ENCODE measurements at places on chromosomes 1 and 21.

DNA sequence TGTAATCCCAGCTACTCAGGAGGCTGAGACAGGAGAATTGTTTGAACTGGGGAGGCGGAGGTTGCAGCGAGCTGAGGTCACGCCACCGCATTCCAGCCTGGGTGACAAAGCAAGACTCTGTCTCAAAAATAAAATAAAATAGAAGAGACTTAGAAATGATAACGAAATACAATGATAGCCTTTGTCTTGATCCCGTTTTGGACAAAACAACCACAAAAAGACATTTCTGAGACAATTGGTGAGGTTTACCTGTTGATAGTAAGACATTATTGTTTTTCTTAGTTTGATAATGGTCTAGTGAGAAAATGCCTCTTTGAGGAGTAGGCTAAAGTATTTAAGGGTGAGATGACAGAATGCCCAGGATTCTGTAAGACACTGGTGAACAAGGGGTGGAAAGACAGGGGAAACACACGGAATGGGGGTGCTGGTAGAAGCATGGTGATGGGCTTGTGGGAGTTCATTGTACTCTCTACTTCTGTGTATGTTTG, 11.9 kb upstream of the SHE start:
- no peak for DNase-seq

GRCh38 chr1:207811319-207811718, 59.5 kb downstream of the CD46 start:
- DNase-seq, result no peak

GRCh38 chr1:192703283-192704206, 67.6 kb downstream of the RGS13 start:
- DNase-seq, result no peak

DNA sequence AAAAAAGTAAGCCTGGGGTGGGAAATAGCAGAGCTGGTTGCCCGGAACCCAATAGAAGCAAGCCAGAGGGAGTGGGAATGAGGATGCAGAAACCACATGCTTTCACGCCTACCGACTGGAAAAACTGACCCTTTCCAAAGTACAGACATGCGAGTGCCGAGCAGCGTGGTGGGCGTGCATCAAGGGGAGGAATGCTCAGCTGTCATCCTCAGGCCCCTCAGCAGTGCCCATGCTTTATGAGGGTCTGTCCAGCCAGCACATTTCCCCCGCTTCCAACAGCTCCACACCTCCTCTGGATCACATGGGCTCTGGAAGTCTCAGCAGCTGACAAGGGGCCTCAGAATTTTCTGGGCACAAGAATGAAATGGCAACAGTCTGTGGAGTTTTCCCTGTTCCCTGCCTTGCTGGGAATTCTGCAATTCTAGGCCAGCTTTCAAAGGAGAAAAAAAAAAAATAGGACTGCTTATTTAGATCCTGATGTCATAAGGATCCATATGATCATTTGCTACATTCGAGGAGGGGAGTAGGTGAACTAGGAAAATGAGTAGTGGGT, 19.1 kb upstream of the IKBKE start:
- no peak for DNase-seq

- DNase-seq, result no peak
These were observed 45.7 kb upstream of the HOOK1 start for GRCh38 chr1:59768792-59769735.

DNA sequence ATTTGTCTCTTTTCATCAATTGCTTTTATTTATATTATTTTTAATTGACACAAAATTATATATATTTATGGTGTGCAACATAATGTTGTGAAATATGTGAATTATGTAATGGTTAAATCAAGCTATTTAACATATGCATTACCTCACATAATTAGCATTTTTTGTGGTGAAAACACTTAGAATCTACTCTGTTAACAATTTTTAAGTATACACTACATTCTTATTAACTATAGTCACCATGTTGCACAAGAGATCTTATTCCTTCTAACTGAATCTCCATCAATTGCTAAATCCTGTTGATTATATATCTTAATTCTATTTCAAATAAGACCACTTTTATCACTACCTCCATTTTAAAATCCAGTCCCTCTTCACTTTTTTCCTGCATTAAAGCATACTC, 42.5 kb downstream of the PLPPR5 start:
- no peak for DNase-seq

DNA sequence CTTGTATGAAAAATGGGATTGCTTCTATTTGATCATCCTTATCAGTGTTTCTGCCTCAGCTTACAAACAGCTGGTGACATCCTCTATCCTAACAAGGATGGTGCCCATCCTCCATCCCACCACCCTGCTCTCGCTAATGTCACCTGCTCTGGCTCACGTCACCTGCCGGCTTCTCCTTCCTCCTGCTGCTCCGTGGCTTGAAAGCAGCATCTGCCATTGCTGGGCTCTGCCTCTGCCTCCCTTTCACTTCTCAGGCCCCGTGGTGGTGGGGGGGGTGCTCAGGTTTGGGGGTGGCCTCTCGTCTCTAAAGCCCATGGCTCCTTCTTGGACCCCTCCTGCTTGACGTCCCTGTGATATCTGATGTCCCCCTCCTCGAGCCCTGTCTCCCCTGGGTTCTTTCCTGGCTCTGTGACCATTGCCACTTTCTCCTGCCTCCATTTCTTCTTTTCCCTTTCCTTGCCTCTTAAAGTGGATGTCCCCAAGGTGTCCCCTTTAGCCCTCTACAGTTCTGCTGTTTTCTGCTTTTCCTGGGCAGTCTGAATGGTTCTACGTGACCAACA, 135.5 kb upstream of the ERRFI1 start:
- no peak for DNase-seq
